ENCODE measurements at places on chromosomes 11 and 22. TPM values are rescaled to one million over a fixed set of nuclear protein-coding genes. Genes with fewer than 3 reads are reported as not detected.

SUSD2 gene
- 0.69 TPM for total RNA-seq

DDTL gene
- total RNA-seq = 1.0 TPM

BUD13 gene
- total RNA-seq = 13.8 TPM

FOLR2 gene
- total RNA-seq = not detected

OR2AG1 gene
- not detected for total RNA-seq

PANX3 gene
- not detected for total RNA-seq

PICALM gene
- 207 TPM for total RNA-seq

PNPLA5 gene
- total RNA-seq = not detected

CARD18 gene
- total RNA-seq = not detected

PRG2 gene
- 0.69 TPM for total RNA-seq

FGF4 gene
- not detected for total RNA-seq
